ENCODE measurements at places on chromosomes 4 and X.

DNA sequence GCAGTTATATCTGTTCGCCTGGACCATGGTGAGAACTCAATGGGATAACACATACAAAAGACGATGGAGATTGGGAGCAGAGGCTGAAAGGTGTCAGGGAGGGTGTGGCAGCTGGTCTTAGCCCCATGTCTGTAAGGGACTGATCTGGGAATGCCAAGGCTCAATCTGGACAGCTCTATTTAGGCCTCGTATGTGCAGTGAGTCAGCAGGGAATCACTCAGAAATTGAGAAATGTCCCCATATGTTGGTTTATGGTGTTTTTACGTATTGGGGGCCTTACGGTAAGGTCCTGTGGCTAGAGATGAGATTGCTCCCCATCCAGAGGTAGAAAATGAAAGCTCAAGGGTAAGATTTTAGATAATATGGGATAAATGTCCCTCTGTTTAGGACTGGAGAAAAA lies 71.4 kb upstream of the TTC29 start:
- no peaks in the 10 kb centered on the region for H3K36me3 ChIP-seq
- no peak overlapping the region for H3K4me3 ChIP-seq
- no peak overlapping the region for H3K27ac ChIP-seq
- no peak for DNase-seq

DNA sequence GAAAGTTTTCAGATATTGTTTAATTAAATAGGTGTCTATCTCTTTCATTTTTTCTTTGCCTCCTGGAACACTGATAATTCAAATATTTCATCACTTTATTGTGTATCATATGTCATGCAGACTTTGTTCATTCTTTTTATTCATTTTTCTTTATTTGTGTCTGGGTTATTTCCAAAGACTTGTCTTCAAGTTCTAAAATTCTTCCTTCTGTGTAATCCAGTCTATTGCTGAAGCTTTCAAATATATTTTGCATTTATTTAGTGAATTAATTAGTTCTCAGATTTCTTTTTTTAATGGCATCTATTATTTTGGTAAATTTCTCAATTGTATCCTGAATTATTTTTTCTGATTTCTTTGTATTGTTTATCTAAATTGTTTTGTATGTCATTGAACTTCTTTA lies 70.1 kb downstream of the ZNF330 start:
- no peak for DNase-seq
- H3K36me3 ChIP-seq: no peaks in the 10 kb centered on the region
- no peaks in the 10 kb centered on the region for H3K27me3 ChIP-seq

- H3K4me3 ChIP-seq: no peak overlapping the region
- H3K36me3 ChIP-seq: no peaks in the 10 kb centered on the region
- no peak for DNase-seq
- H3K4me1 ChIP-seq: peaks cover 3% of the 10 kb centered on the region
- H3K27ac ChIP-seq: no peak overlapping the region
- H3K27me3 ChIP-seq: no peaks in the 10 kb centered on the region
Observed at GRCh38 chr4:16443504-16444088, 217.3 kb upstream of the TAPT1 start.

DNA sequence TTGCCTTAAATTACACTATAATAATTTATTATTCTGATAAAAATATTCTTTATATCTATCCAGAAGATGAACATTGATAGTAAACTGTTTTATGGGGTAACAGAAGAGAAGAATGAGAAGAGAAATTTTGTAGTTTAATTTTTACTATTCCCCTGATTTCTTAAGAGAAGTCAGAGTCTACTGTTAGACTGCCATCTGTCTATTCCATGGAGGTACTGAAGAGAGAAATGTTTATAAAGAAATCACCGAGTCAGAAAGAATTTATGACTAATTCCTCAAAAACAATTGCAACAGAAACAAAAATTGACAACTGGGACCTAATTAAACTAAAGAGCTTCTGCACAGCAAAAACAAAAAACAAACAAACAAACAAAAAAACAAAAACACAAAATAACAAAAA lies 149.9 kb downstream of the FGF16 start:
- no peaks in the 10 kb centered on the region for H3K36me3 ChIP-seq
- DNase-seq: no peak
- no peak overlapping the region for H3K4me3 ChIP-seq
- H3K4me1 ChIP-seq: no peaks in the 10 kb centered on the region
- no peak overlapping the region for H3K27ac ChIP-seq
- H3K27me3 ChIP-seq: no peaks in the 10 kb centered on the region

DNA sequence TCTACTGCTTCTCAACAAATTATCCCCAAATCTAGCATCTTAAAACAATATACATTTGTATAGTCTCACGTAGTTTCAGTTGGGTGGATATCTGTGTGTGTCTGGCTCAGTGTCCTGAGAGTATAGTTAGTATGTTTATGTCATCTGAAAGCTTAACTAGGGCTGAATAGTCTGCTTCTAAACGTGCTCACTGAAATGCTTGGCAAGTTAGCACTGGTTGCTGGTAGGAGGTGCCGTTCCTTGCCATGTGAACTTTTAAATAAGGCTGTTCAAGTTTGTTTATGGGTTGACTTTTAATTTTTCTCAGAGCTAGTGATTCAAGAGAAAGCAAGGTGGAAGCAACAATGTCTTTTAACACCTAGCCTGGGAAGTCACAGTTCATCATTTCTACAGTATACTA lies 1673.6 kb downstream of the PCDH7 start:
- no peaks in the 10 kb centered on the region for H3K4me1 ChIP-seq
- DNase-seq: no peak
- H3K27me3 ChIP-seq: no peaks in the 10 kb centered on the region
- H3K4me3 ChIP-seq: no peak overlapping the region
- H3K36me3 ChIP-seq: no peaks in the 10 kb centered on the region

GRCh38 chr4:182585321-182585720 lies 331.9 kb downstream of the DCTD start:
- DNase-seq: no peak
- no peaks in the 10 kb centered on the region for H3K27me3 ChIP-seq
- no peak overlapping the region for H3K4me3 ChIP-seq
- peaks cover 6% of the 10 kb centered on the region for H3K4me1 ChIP-seq

DNA sequence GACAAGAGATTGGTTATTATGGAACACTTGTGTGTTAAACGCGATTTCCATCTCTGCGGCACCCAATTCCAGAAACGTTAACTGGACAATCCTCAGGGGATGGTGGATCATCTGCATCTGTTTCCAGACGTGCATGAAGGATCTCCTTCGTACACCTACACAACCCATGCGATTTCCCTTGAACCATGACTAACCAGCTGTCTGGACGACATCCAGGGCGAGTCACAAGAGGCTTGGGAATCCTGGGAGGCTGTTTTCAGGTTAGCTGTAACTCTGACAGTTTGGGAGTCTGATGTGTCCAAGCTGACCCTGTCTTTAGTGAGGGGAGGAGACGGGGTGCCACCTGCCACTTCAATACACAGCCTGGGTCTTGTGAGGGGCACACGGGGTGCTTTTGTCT lies 84.5 kb downstream of the GATB start:
- peaks cover 18% of the 10 kb centered on the region for H3K4me1 ChIP-seq
- H3K27ac ChIP-seq: peak overlapping the region; percentile 6
- H3K36me3 ChIP-seq: no peaks in the 10 kb centered on the region
- H3K4me3 ChIP-seq: no peak overlapping the region

DNA sequence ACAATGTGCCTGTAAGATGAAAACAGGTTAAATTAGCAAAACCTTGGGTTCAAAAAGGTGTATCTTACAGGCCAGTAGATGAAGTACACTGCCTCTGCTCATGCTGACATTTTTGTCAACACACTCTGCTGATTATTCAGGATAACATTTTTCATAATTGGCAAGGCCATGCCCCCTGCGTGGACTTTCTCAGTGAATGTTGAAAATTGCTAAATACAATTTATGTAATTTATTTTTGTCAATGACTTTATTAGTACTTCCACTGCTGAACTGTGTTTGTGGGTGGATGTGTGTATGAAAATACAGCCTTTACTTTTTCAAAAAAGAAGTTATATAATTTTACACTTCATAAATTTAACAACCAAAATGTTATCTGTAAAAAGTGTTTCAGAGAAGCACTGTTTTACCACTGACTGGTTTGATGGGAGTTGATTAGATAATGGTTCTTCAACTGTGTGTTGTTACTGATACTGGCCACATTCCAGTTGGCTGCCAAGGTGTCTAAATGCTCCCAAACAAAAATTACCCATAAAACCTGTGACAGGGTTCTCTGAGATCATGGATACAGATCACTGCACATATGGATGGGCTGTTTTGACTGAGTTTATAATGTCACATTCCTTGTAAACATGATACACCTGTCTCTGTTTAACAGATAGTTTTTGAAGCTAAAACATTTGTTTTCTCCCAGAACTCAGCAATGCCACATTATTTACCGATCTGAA lies 151.9 kb upstream of the SLC7A11 start:
- no peak overlapping the region for H3K27ac ChIP-seq
- H3K36me3 ChIP-seq: no peaks in the 10 kb centered on the region
- H3K27me3 ChIP-seq: no peaks in the 10 kb centered on the region
- no peak overlapping the region for H3K4me3 ChIP-seq

- H3K27me3 ChIP-seq: no peaks in the 10 kb centered on the region
- H3K4me3 ChIP-seq: peak overlapping the region; percentile 94
- peak overlapping the region; percentile 96 for H3K27ac ChIP-seq
- H3K36me3 ChIP-seq: peaks cover 53% of the 10 kb centered on the region
- peaks cover 20% of the 10 kb centered on the region for H3K4me1 ChIP-seq
- peak; percentile 57 for DNase-seq
Observed at GRCh38 chr4:2934077-2934812, 29.0 kb downstream of the NOP14 start.
